ENCODE measurements at places on chromosomes 12 and 14.

- DNase-seq, result no peak
Measured at GRCh38 chr12:103875666-103876065, 34.6 kb upstream of the NT5DC3 start.

DNA sequence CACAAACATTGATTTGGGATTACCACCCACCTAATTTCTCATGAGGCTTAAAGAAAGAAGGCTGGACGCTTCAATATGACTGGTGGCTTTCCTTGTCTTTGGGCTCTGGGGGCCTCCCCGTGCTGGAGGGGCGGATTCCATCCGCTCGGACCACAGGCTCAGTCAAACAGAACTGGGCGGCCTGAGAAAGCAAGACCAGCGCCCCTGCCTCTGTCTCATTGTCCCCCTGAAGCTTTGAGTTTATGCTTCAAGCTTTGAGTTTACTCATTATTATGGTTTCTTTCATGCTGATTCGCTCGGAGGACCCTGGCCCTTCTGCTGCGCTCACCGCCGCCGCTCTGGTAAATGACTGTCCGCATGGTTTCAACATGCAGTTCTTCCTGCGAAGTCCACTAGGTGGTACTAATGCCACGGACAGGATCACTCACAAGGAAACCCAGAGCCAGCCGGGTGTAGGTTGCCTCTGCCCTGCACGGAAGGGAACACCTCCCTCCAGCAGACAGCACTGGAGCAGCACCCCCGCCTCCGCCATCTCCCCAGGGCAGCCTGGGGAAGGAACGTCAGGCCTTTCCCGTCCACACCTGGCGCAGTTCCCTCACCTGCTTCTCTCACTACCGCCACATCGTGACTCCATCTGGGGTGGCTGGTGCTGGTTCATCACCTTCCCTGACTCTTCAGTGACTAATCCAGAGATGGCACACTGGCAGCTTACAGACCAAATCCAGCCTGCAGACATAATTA lies 13.2 kb upstream of the TIGAR start:
- peak; percentile 67 for DNase-seq

GRCh38 chr14:61168141-61168540 lies 113.0 kb downstream of the TMEM30B start:
- no peak for DNase-seq

- DNase-seq, result no peak
Measured at GRCh38 chr14:48289701-48290100, 614.3 kb upstream of the MDGA2 start.

DNA sequence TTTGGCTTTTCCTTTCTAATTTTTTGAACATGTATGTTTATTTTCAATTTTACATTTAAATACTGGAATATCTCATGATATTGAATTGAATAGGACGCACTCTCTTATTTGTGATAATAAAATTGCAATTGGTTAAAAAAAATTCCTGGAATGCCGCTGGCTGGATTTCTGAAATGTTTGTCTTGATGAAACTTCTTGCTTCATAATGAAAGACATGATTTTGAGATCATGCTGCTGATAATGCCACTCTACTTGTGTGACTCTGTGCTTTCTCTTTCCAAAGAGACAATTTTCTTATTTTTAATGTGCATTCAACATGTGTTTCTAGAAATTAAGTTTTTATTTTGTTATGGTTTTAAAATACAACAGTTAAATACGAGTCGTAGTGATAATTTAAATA lies 465.7 kb upstream of the FAR2 start:
- DNase-seq, result no peak

GRCh38 chr14:74437496-74438053 lies 11.6 kb upstream of the SYNDIG1L start:
- no peak for DNase-seq

Data from neuronal stem cell (in vitro differentiated cells).